ENCODE measurements at places on chromosomes 4 and X.

DNA sequence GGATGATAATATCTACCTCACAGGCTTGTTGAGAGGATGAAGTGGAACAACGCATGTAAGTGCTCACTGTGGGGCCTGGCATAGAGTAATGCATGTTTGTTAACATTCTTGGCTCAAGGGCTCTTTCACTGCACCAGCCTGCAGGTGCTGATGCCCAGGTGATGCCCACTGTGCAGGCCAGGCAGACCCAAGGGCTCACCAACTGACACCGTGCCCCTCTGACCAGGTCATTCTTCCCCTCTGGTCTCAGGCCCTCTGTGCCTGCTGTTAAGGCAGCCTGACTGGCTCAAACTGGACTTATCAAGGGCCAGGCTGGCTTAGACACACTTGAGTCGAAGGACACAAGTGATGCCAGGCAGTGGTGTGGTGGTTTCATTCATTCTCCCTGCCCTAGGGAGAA is 90.5 kb downstream of the PJA1 start:
- DNase-seq, result no peak

DNA sequence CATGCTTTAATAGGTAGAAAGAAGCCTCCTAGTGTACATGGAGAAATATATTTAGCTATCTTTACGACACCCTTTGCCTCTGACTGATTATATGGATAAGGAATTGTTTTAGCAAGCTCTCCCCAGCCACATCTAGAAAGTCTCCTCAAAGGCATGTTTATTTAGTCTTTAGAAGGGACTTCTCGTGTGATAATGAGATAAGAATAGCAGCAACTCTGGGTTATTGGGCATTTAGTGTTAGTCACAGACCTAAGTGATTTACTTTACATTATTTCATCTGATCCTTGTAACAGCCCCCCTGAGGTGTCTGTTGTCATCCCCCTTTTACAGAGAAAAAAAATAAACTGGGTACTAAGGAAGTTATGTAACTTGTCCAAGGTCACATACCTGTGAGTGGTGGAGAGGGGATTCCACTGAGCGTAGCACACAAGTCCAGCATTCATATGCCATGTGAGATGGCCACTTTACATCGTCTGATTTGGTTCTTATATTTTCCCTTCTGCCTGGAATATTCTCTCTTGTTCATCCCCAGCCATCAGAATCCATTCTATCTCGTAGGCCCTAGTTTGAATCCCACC is 77.7 kb downstream of the TSPAN7 start:
- no peak for DNase-seq

- peak; percentile 59 for DNase-seq
Observed at GRCh38 chr4:4590546-4590945, 48.7 kb upstream of the STX18 start.

GRCh38 chr4:106615961-106616360 is 247.4 kb upstream of the GIMD1 start:
- DNase-seq, result no peak

- DNase-seq, result peak; percentile 81
Observed at GRCh38 chr4:71186566-71187403, 152.0 kb upstream of the SLC4A4 start.
